SIG-M5 (cell line): ENCODE measurements at places on chromosomes 12 and 14.

DNA sequence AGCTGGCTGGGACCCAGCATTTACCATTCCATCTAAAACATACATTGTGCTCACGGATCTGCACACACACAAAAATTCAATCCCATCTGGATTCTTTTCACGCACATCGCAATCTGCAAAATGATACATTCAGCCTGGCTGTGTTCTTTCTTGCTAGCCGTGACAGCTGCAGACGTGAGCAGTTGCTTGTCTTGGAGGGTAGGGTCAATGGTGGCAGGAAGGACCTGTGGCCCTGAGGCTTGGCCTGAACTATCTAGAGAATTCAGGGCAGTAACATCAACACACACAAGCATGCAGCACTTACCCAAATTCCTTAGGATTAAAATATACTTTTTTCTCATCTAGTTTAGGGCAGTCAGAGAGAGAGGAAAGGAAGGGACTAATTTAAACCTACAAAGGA lies 72.0 kb downstream of the DICER1 start:
- DNase-seq = no peak

GRCh38 chr12:108316176-108317086 lies 22.7 kb downstream of the CMKLR1 start:
- DNase-seq = no peak

DNA sequence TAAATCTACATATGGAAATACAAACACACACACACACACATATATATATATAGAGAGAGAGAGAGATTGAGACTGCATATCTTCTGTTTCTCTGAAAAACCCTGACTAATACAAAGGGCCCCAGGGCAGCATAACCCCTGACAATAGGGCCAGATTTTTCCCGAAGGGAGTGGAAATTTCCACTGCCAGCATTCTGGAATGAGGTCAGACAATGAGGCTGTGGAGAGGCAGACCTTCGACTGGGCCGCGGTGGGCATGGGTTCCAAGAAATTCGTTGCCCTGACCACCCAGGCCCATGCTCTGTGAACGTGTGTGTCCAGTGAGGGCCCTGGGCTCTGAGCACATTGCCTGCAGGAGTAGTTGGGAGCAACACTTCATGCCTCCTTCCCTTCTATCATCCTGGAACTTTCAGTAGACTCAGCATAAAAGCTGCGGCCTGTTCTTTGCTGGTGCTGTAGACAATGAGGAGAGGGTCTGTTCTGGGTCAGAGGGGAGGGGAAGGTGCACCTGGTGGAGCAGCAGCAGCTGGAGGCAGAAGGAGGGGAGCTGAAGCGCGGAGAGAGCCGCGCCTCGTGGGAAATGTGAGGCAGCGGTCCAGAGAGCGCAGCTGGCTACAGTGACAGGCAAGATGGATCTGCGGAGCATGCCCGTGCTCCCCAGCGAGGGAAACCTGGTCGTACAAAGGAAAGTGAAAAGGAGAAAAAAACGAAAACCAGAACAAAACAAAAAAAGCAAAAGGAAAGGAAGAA lies 25.6 kb upstream of the CCDC60 start:
- no peak for DNase-seq

DNA sequence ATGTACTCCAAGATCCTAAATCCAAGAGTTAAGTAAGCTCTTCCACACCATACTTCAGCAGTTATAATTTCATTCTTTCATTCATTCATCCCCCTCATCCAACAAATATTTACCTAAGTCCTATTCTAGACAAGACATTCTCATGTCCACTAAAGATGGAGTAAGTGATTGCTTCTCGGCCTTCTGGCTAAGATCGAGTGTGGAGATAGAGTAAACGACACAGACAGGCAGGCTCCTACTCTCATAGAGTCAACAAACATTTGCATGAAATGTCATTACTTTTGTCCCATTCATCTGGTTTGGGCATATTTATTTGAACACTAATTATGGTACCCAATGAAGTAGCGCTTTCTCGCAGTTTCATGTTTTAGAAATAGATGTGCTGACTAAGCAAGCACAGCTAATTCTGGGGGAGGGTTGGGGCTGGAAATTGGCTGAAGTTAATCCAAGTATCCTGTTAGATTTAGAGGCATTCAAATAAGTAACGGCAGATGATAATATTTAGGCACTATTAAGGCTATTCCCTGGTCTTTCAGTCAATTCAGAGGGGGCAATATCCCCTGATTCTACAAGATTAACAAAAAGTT lies 176.5 kb downstream of the CEP128 start:
- no peak for DNase-seq

- DNase-seq = peak; percentile 64
Measured at GRCh38 chr12:69329669-69330428, 18.3 kb upstream of the LYZ start.

DNA sequence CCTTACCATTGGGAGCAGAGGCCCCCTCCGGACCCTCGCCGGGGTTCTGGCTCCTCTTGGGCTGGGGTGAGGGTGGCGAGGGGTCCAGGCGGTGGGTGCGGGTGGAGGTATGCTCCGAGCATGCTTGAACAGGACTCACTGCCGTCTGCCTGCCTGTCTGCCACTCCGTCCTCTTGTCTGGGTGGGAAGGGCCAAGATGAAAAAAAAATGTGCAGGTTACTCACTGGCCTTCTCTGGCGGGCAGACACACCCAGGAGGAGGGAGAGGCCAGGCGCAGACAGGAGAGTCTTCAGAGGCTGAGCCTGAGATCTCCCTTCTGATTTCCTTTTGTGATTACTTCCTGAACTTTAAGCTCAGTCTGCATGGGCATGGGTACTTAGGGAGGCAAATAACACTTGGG lies 76.1 kb downstream of the STON2 start:
- DNase-seq = no peak

DNA sequence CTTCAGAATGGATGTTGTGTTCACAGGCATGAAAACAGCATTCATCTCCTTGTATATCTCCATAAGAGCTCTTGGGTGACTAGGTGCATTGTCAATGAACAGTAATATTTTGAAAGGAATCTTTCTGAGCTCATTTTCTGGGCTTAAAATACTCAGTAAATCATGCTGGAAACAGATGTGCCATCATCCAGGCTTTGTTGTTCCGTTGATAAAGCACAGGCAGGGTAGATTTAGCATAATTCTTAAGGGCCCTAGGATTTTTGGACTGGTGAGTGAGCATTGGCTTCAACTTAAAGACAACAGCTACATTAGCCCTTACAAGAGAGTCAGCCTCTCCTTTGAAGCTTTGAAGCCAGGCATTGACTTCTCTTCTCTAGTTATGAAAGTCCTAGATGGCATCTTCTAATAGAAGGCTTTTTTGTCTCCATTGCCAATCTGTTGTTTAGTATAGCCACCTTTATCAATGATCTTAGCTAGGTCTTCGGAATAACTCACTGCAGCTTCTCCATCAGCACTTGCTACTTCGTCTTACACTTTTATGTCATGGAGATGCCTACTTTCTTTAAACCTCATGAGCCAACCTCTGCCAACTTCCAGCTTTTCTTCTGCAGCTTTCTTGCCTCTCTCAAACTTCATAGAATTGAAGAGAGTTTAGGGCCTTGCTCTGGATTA lies 79.6 kb upstream of the PSMA6 start:
- DNase-seq = no peak

DNA sequence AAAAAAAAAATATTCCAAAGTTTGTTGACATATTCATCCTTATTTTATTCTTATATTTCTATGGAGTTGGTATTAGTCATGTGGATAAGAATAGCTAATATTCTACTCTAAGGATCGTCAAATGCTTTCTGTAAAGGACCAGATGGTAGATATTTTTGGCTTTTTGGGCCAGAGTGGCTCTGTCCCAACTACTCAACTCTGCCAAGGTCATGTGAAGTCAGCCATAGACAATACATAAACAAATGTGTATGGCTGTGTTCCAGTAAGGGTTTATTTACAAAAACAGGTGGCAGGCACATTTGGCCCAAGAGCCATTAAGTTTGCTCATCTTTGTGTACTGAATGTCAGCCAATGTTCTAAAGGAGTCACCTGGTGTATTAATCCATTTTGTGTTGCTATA lies 131.8 kb downstream of the TBX5 start:
- DNase-seq = no peak

DNA sequence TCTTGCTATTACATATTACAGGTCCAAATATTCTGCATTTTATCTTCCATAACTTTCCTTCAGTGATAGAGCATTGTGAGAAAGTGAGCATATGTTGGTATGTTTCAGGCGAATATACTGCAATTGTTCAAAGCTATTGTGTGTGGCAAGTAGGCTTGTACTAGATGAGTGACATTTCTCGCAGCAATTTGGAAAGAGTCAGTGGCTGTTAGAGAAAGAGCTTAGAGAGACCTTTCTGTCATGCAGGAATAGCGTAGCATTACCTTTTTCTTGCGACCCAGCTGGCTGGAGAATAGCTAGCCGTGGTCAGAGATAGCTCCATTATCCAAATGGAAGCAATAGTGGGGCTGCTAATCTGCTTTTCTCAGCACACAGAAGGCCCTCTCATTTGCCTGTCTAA lies 678.5 kb upstream of the FOXG1 start:
- no peak for DNase-seq

DNA sequence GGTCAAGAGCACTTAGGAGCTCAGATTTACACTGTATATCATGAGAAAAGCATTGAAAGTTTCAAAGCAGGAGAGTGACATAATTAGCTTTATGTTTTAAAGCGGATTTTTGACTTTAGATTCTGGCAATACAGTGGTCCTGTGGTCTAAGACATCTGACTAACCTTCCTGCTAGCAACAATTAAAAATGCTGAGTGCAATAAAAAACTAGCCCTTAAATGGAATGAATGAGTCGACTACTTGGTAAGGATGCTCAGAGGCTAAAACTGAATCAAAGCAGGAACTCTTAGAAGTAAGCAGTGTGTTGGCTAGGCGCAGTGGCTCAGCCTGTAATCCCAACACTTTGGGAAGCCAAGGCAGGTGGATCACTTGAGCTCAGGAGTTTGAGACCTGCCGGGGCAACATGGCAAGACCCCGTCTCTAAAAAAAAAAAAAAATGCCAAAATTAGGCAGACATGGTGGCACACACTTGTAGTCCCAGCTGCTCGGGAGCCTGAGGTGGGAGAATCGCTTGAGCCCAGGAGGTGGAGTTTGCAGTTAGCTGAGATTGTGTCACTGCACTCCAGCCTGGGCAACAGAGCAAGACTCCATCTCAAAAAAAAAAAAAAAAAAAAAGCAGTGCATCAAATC lies 18.9 kb downstream of the BICD1 start:
- no peak for DNase-seq

GRCh38 chr12:7719946-7720730 lies 8.9 kb downstream of the DPPA3 start:
- no peak for DNase-seq

DNA sequence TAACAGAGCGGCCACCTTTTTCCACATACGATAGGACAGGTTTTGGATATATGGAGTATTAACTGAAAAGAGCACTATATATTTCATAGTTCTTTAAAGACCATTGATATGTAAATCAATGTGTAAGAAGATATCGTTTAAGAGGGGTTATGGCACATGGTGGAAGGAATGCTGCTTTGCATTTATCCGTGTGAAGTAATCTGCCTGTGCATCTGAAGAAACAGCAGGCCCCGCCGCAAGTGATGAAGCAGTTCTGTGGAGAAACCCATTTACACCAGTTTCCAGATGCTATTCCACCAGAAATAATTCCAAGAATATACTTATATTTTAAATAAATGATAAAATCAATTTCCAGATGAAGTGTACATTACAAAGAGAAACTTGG lies 72.4 kb downstream of the BICD1 start:
- no peak for DNase-seq

DNA sequence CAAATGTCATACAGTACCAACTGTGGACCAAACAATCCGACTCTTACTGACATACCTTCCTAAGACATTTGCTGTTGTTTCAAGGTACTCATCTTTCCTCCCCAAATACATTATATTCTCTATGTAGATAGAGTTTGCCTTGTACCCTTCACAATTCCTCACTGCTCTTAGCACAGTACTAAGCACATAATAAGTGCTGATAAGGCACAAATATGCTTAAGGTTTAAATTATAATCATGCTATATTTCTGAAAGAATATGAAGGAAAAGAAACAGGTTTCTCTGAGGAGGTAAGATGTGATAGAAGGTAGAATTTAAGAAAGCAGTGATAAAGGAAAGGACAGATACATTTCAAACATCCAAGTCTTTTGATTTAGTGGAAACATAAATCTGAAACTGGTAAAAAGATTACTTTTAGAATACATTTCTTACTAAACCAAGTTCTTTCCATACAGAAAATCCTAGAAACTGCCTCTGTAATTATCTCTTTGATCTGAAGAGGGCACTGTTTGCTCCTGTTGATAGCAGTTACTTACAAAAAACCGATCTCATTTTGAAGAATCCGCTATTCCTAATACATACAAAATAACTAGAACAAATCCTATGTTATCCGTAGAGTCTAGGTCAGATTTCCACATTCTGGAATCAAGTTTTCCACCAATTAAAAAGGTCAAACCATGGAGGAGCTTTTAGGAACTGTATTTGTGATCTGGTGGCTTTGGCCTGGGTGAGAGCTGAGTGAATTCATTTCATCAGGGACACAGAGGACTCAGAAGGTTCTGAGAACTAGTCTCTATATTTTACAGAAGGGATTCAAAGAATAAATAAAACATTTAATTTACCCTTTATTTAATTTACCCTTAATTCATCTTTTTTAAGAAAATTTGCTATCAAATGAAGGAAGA lies 311.9 kb downstream of the DAD1 start:
- DNase-seq = no peak

GRCh38 chr12:6328945-6329702 lies 12.8 kb downstream of the TNFRSF1A start:
- DNase-seq = no peak

DNA sequence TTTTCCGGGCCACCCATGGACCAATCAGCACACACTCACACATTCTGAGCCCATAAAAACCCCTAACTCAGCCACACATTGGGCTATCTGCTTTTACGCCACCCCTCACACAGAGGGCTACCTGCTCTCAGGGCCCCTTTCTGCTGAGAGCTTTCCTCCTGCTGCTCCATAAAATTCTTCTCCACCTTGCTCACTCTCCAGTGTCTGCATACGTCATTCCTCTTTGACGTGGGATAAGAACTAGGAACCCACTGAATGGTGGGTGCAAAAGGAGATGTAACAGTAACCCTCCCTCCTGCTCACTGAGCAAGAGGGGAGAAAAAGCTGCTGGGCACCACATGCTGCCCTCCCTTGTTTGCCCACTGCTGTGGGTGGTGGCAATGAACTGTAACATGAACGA lies 596.7 kb upstream of the TMEM132C start:
- DNase-seq = no peak

GRCh38 chr14:51595881-51596455 lies 55.7 kb upstream of the FRMD6 start:
- DNase-seq = no peak

DNA sequence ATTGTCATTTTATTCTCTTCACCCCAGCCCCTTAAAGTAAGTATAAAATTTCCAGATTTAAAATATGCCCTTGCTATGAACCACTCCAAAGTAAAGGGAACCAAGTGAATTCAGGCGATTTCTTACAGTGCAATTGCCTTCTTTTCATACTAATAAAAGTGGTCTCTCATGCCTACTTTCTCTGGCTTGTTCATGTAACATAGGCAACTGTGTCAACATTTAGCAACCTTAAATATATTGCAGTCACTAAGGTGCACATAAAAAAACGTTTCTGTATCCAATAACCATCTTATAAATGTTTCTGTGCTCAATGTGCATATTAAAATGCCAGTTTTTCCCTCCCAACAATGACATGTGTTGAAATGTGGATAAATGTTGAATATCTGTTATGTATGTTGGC lies 271.6 kb upstream of the DCN start:
- no peak for DNase-seq

- no peak for DNase-seq
Measured at GRCh38 chr12:25840678-25841465, 117.6 kb upstream of the RASSF8 start.

GRCh38 chr12:50720085-50720484 lies 43.8 kb upstream of the ATF1 start:
- no peak for DNase-seq
